LoVo (cell line): ENCODE measurements at places on chromosomes 2 and 18.
A peak's percentile ranks its signal among the peaks of the same experiment; 100 is the strongest.

GRCh38 chr2:111176388-111176787 lies 55.7 kb downstream of the BCL2L11 start:
- no peak for DNase-seq

DNA sequence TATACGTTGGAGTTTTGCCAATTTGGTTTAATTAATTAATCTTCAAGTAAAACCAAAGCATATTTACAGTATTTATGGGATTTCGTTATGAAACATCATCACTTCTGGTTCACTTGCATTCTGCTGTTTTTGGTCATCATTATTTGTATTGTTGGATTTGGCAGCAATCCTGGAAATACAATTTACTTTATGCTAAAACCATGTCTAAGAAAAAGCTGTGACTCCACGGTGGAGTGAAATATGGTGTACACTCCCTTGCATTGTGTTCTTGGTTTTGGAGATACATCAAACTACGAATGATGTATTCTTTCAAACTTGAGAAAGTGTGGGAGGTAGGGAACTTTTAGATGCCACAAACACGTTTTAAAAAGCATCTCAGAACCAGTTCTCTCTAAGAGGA lies 106.4 kb downstream of the CTAGE1 start:
- DNase-seq, result no peak

- DNase-seq, result no peak
These were observed 39.4 kb downstream of the GAD1 start for GRCh38 chr2:170856066-170856465.

- DNase-seq, result no peak
These were observed 90.3 kb downstream of the PIK3C3 start for GRCh38 chr18:42045346-42045745.

- DNase-seq, result no peak
These were observed 65.4 kb downstream of the HIBCH start for GRCh38 chr2:190254063-190254850.

DNA sequence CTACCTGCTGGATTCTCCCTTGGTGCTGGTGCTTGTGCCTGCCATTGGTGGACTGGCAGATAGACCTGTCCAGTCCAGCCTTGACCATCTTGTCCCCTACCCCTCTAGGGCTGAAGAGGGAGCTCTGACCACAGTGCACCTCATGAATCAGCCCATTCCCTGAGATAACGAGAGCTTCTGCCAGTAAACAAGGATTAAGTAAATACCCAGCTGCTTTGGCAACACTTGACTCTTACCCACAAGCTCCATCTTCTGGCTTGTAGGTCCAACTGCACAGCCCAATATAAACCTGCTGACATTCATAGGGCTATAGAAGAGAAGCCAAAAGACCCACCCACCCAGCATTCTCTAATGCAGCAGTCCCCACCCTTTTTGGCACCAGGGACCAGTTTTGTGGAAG lies 186.4 kb downstream of the PIK3C3 start:
- DNase-seq, result no peak

DNA sequence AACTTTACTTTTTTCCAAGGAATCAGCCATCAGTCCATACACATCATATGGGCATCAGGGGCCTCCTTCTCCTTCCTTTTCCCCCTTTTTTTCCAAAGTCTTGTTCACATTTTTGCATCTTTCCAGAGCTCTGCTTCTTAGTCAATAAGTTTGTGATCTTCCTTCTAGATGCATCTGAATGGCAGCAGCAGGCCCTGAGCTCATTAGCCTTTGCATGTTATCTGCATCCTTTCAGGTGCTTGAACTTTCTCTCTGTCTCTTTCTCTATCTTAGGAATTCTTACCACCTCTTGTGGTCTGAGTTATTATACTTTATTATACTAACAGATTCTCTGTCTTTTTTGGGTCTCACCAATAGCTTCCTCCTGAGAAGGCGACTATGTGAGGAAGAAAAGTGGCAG lies 312.4 kb upstream of the FANCL start:
- no peak for DNase-seq

DNA sequence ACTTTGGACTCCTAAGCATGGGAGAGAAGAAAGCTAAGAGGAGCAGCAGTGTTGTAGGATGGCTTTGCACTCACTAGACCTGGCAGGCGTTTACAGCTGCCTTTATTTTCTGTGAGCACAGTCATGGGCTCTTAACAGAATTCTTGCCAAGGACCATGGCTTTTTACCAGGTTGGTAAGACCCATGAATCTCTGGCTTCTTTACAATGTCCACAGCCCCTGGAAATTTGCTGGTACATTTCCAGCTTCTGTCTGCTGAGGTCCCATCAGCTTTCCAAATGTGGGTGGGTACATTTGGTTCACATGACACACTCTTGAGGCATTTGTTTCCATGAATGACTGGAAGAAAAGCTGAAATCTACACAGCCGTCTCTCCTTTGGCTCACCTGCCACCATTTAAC lies 162.7 kb downstream of the PPP1R1C start:
- no peak for DNase-seq

GRCh38 chr18:61132031-61132430 lies 201.2 kb upstream of the CDH20 start:
- no peak for DNase-seq

DNA sequence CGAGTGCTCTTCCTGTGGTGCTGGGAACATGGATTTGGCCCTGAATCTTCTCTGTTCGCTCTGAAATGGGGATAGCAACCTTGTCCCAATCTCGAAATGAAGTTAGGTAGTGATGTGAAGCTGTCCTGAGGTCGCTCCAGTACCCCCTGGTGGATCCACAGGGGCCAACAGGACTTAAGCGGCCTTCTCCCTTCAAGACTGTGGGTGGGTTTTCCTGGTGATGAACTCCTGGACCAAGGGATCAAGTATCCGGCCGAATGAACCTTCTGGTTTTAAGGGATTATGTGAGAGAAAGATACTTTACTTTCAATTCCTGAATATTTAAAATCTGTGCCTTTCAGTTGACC lies 156.5 kb downstream of the NAPG start:
- DNase-seq, result no peak

DNA sequence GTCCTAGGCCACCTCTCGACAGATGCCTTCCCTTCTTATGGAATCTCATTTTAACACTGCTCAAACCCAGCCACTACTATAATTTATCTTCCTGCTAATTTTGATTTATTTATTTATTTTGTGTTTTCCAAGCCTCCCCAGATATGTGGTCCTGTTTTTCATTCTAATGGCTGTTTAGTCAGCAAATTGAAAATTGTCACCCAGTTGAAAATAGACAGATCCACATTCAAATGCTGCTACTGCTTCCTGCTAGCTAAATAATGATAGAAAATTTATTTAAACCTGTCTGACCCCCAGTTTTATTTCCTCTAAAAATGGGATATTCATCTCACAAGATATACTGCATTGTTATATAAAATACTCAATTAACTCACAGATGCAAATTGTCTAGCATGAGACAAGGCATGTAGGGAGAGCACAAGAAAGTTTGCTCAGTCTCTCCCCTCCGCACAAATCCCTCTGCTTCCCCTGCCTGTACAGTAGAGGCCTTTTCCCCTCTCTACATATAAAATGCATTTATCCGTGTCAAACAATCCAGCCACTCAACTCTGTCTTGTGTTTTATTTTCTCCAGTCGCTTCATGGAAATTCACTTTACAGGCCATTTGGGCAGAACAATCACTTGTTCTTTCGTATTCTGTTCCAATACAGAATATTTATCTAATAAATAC lies 389.9 kb downstream of the SOX11 start:
- DNase-seq, result no peak

DNA sequence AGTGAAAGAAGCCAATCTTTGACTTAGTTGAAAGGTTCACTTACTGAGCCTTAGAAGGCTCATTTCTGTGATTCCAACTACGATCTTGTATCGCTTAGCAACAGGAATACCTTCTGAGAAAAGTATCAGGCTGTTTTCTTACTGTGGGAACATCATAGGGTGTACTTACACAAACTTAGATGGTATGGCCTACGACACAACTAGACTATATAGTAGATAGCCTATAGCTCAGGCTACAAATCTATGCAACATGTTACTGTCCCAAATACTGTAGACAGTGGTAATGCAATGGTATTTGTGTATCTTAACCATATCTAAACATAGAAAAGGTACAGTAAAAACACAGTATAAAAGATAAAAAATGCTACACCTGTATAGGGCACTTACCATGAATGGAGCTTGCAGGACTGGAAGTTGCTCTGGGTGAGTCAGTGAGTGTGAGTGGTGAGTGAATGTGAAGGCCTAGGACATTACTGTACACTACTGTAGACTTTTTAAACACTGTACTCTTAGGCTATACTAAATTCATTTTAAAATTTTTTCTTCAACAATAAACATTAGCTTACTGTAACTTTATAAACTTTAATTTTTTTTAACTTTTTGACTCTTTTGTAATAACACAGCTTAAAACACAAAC lies 148.8 kb upstream of the STON1 start:
- DNase-seq, result no peak

DNA sequence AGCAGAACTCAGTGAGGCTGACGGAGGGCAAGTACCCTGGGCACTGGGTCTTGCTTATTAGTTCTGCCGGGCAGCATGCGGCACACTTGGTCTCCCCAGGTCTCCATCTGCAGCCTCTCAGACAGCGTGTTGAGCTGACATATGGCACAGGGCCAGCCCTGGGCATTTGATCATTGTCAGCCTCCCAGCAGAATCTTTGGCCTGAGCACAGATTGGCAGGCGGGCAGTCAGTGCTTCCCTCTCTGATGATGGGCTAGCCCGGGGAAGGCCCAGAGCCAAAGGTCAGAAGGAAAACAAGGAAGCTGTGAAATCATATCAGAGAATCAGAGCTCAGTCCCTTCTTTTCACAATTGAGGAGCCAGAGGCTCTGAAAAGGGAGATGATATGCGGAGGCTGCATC lies 150.1 kb upstream of the LRRTM1 start:
- no peak for DNase-seq

- DNase-seq, result no peak
These were observed 73.5 kb upstream of the SERTAD2 start for GRCh38 chr2:64727013-64727767.

- no peak for DNase-seq
These were observed 315.1 kb upstream of the EPAS1 start for GRCh38 chr2:45982096-45982495.

GRCh38 chr2:84938194-84938879 lies 32.6 kb upstream of the KCMF1 start:
- DNase-seq, result peak; percentile 80

- DNase-seq, result no peak
These were observed 69.0 kb upstream of the DLGAP1 start for GRCh38 chr18:4524096-4524495.

- DNase-seq, result no peak
These were observed 309.9 kb downstream of the PIEZO2 start for GRCh38 chr18:10839421-10839820.

- DNase-seq, result no peak
These were observed 162.7 kb downstream of the EIPR1 start for GRCh38 chr2:3214806-3215404.

DNA sequence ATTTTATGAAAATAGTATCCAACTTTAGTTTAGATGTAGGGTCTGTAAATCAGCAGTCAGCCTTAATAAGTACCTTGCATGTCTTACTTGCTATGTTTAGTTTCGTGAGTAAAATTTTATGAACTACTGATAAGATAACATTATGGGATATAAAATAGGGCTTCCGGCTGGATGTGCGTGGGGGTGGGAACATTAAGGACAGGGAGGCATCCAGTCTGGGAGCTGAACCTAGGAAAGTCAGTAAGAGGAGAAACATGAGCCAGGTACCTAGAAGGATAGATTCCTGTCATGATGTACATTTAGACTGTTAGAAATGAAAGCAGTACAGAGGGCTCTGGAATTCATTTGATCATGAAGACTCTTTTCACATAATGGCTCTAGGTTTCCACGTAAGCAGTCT lies 12.7 kb upstream of the KCNJ13 start:
- no peak for DNase-seq

GRCh38 chr18:36539674-36540231 lies 242.2 kb downstream of the FHOD3 start:
- no peak for DNase-seq

DNA sequence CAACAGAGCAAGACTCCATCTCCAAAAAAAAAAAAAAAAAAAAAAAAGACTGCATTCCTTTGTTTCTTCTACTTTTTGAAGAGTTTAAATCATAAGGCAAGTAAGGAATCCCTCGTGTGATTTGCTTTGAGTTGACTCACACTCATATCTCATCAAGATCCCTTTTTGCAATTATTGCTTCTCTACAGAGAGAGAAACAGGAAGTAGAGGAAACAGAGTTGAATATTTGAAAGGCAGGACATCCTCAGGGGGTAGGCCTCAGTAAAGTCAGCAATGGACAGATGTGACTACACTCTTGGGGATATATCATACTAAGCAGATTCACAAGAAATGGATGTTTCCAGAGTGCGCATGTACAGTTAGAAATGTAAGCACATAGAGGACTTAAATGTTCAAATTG lies 11.2 kb upstream of the EFR3B start:
- DNase-seq, result no peak

DNA sequence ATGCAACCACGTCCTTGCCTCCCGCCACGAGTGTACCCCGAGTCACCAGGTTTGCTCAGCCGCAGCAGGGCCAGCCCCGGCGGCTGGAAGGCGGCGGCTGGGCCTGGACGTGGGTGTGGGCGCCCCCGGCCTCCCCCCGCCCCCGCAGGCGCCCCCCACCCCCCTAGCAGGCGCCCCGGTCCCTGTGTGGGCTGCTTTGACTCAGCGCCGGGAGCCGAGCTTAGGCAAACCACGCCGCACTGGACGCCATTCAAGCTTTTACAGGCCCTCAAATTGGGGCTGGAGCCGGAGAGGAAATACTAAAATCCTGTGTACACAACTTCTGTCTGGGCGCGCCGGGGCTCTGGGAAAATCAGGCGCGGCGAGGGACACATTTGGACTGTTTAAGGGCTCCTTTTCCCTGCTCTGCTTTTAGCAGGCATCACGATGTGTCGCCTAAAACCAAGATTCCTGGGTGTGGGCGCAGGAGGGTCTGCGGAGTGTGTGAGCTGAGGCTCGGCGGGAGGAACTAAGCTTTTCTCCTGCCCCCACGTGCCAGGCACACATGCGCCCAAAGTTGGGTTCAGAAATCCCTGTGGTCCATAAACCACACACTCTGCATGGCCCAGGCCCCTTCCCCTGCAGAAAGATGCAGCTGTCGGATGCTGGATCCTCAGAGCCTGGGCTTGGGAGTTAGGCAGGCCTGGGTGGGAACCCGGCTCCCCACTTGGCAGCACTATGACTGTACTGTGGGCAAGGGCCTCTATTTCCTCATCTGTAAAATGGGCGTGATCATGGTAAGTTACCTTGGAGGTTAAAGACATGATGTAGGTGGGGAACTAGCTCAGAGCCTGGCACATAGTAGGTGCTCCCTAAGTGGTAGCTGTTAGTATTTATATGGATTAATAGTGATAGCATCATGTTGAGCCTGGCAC lies 57.6 kb downstream of the ATOH8 start:
- DNase-seq, result no peak

DNA sequence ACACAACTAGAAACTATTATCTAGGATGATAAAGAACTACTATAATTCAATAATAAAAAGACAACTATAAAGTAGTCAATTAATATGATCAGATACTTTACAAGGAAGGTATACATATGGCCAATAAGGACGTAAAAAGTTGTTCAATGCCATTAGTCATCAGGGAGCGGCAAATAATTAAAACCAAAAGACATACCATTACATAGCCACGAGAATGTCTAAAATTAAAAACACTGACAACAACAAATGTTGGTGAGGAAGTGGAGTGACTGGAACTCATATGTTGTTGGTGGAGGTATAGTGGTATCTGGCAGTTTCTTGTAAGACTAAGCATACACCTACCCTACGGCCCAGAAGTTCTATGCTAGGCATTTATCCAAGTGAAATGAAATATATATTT lies 152.4 kb downstream of the MTCL1 start:
- no peak for DNase-seq

GRCh38 chr2:190802129-190802528 lies 78.5 kb upstream of the GLS start:
- DNase-seq, result no peak

- no peak for DNase-seq
These were observed 524.2 kb upstream of the TCF4 start for GRCh38 chr18:56112013-56112749.
